NCI-H2227 treated with DMSO at 0.1 percent for 48 hours (cell line): ENCODE measurements at places on chromosomes 2 and 18.

DNA sequence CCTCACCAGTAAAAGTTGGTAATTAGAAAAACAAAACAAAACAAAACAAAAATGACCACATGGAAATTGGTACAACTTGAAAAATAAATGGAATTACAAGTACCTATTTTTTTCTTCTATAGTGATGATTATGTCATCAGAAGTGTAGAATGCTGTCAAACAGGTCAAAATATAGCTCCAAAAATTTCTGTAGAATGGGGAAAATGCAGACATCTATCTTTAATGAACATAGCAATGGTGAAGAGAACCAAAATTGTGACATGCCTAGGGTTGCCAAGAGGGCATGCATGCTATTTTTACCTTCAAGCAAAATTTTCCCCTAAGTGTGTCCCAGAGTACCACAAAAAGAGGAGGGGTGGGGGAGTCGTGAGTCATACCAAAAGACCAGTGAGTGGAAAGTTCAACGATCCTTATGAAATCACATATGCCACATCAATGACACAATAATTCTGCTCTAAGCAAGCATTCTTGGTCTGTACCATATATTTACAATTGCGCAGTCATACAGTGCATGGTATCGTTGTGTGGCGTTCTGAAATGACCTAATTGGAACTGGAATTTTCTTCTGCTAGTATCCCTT is 1436.4 kb downstream of the SUCLG1 start:
- DNase-seq, result no peak

DNA sequence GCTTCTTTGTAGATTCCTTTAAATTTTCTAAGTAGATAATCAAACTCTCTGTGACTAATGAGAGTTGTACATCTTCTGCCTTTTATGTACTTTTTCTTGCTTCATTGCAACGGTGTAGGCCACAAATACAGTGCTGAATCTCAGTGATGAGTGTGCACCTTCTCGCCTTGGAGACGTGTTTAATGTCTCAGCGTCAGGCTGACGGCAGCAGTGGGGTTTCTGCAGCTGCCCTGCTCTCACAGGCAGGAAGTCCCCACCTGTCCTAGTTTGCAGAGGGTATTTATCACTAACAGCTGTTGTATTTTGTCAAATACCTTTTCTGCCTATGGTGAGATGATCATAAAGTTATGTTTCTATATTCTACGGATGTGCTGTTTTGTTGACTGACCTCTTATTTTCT is 13.3 kb downstream of the AGXT start:
- no peak for DNase-seq

DNA sequence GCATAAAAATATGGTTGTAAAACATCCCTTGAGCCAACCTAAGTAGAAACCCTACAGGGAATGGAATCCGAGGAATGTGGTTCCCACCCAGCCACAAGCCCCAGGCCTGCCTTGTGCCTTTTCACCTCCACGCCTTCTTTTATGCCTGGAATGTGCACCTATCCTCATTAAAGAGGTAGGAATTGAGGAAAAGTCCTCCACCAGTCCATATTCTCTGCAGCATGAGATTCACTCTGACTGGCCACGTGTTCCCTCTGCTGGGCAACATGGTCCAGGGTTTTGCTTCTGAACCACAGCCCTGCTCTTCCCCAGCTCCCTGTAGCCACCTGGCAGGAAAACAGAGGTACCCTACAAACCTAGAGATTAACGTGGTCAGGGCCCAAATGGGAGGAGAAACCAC is 787.9 kb upstream of the RAB6C start:
- DNase-seq, result no peak

GRCh38 chr2:172248381-172248780 is 145.7 kb upstream of the DLX2 start:
- no peak for DNase-seq

DNA sequence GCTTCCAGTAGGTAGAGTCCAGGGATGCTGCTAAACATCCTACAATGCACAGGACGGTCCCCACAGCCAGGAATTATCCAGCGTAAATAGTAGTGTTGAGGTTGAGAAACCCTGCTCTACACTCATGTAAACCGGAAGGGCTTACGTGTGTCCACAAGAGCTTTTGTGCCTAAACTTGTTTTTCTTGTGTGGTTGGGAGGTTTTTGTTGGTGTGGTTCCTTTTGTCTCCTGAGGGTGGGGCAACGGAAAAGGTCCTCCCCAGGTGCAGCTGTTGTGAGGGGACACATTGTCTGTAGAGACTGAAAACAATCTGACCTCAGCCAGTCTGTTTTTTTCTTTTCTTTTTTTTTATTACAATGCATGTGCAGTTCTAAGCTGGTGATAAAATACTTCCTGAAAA is 72.7 kb upstream of the MGAT5 start:
- DNase-seq, result no peak

DNA sequence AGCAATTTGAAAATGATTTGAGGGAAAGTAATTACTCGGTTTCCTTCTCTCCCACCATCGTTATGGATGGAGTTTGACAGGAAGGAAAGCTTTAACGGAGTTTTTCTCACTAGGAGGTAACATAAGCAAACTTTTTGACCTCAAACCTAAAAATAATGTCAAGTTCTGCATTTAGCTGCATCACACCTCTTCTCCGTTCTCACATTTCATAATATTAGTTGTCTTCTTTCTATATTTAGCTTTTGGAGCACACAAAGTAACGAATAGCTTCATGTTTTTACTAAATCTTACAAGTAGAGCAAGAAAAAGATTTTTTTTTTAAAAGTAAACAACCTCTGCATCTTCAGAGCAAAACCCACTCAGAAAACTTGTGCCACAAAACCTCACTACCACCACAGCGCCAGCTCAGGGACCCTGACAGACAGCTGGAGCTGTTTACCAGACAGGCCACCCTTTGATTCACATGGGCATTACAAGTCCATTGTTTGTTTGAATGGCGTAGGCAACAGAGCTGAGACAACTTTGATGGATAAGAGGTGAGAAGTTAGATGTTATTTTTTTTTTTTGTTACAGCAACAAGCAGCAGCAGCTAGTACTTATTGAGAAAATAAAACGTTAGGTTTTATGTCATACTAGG is 21.9 kb upstream of the ICOS start:
- no peak for DNase-seq

GRCh38 chr2:170996316-170996715 is 67.3 kb downstream of the GORASP2 start:
- DNase-seq, result no peak

GRCh38 chr2:46493241-46493970 is 14.0 kb downstream of the TMEM247 start:
- DNase-seq, result no peak

DNA sequence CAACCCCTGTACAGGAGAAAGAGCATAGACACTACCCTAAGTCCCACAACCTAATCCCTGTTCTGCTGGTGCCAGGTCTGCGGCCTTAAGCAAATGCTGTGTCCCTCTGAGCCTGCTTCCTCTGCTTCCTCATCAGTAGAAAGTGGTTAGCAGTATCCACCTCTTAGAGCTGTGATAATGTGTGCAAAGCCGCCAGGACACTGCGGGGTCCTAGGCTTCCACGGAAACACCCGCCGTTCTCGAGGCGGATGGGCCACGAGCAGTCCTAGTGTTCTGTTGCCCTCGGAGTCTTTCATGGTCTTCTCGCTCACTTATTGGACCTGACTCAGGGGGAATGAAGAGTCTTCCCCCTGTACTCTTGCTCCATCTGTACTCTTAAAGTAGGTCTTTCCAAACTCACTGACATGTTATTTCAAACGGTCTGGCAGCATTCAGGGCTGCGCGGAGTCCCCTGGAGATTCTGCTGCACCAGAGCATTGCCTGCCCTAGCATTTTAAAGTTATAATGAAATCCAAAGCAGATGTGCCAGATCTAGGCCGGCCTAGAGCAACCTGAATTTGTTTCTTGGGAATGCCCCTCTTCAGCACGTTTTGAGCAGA is 107.2 kb upstream of the ZNF236 start:
- DNase-seq, result no peak

- peak; percentile 58 for DNase-seq
Measured at GRCh38 chr18:76686737-76687231, 135.6 kb upstream of the ZNF236 start.

- no peak for DNase-seq
Measured at GRCh38 chr2:38615237-38615636, 12.5 kb upstream of the HNRNPLL start.

- DNase-seq, result no peak
Measured at GRCh38 chr2:73842739-73843019, 13.9 kb downstream of the STAMBP start.

GRCh38 chr2:231987124-231987727 is 25.7 kb downstream of the DIS3L2 start:
- DNase-seq, result no peak

- DNase-seq, result no peak
Measured at GRCh38 chr2:129876541-129876940, 102.9 kb upstream of the RAB6C start.

GRCh38 chr18:10113121-10114022 is 199.6 kb downstream of the VAPA start:
- DNase-seq, result no peak

- no peak for DNase-seq
Measured at GRCh38 chr2:42336361-42336965, 24.6 kb downstream of the COX7A2L start.

- no peak for DNase-seq
Measured at GRCh38 chr2:232228971-232229894, 149.3 kb upstream of the ALPP start.

GRCh38 chr2:44707945-44708660 is 233.4 kb upstream of the SIX3 start:
- DNase-seq, result peak; percentile 34

DNA sequence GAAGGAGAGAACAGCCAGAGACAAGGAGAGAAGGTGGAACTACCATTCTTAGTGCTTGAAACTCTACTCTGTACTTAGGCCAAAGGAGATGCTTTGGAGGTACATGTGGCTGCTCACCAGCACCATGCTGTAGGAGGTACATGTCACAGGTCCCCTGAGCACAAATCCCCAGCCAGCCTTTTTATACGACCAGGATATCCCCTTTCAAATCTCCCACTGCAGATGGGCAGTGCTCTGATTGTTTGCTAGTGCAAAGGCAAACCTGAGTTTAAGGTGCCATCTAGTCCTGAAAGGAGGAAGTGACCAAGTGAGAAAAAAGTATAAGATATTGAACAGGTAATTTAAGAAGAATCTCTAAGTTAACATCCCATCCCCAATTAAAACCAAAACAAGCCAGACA is 17.1 kb upstream of the TTC21B start:
- DNase-seq, result no peak

- DNase-seq, result no peak
Measured at GRCh38 chr2:42974169-42974720, 181.9 kb upstream of the HAAO start.

- no peak for DNase-seq
Measured at GRCh38 chr2:39510140-39510539, 73.1 kb upstream of the MAP4K3 start.

GRCh38 chr2:142803158-142803557 is 74.3 kb upstream of the KYNU start:
- no peak for DNase-seq

DNA sequence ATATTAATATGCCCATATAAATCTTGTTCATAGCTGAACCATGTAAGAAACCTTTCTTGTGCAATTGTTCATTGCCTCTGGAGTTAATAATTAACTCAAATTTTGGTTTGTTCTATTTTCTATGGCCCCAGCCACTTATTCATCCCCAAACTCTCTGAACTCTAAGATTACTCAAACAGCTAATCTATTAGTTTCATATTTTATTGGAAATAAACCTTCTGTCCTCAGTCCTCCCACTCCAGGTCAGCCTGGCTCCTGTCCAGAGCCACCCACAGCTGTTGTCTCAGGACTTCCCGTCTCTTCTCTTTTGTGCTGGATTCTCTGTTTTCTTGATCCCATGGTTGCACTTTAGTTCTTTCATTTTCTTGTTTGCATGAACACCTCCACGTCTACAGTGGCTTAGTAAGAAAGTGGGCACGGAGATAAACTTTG is 4.4 kb upstream of the RNF103 start:
- DNase-seq, result no peak

DNA sequence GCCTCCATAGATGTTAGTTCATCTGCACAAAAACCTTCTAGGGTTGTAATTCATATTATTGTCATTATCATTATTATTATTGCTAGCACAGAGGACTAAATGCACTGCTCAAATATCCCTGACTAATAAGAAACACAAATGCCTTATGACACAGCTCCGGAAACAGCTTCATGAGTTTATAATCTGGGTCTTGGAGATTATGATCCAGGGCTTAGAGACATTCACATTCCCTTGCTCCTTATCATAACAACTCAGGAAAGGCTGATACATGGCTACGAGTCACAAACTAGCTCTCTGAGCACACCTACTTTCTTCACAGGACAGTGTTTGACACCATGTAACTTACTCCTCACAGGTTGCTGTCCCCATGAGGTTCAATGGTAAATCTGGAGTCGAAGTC is 102.2 kb upstream of the TTC39C start:
- no peak for DNase-seq

- no peak for DNase-seq
Measured at GRCh38 chr2:44367591-44367990, 5.8 kb downstream of the CAMKMT start.

- DNase-seq, result no peak
Measured at GRCh38 chr18:54720620-54721019, 107.7 kb upstream of the RAB27B start.

- no peak for DNase-seq
Measured at GRCh38 chr2:41038408-41038807, 586.5 kb upstream of the SLC8A1 start.

DNA sequence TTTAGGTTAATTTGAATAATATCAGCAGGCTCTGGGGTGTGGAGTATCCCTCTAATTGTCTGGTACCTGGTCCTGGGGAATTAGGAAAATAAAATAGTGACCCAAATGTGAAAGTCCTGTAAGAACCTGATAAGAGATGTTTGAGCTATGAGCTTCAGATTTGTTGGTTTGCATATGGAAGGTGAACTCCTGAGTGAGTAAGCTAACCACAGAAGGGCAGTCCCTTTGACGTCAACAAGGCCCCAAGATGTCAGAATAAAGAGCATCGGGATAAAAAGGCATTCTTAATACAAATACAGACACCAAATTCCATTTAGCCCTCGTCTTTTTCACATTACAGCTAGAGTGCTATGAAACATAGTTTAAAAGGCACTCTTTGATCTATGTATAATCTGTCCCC is 1366.3 kb upstream of the TMEFF2 start:
- no peak for DNase-seq

DNA sequence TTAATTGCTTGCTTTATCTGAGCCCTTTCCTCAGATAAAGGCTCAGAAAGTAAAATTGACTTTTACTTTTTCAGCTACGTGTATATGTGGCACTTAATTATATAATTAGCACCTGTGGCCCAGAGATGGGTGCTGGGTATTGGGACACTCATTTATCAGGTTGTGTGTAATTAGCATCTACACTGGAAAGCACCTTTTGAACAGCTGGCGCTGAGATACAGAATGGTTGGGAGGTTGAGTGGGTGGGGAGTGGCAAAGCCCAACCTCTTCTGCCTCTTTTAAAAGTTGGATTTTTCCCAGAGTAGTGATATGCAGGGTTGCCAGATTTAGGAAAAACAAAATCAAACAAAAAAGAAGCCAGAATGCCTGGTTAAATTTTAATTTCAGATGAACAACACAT is 23.9 kb downstream of the SPTBN1 start:
- no peak for DNase-seq

DNA sequence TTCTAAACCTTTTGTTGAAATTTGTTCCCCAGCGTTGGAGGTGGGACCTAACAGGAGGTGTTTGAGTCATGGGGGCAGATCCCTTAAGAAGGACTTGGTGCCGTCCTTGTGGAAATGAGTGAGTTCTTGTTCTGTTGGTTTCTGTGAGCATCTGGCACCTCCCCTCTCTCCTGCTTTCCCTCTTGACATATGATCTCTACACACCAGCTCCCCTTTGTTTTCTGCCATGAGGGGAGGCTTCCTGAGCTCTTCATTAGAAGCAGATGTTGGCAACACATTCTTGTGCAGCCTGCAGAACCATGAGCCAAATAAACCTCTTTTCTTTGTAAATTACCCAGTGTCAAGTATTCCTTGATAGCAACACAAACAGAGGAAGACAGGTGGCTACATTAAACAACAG is 23.8 kb downstream of the NABP1 start:
- peak; percentile 27 for DNase-seq
